ENCODE measurements at places on chromosomes 7 and 10. TPM values are rescaled to one million over a fixed set of nuclear protein-coding genes. Genes with fewer than 3 reads are reported as not detected.

The SMARCD3 gene
- total RNA-seq, result 0.62 TPM

The CUEDC2 gene
- total RNA-seq, result 13.1 TPM

The HTR5A gene
- not detected for total RNA-seq

DNA sequence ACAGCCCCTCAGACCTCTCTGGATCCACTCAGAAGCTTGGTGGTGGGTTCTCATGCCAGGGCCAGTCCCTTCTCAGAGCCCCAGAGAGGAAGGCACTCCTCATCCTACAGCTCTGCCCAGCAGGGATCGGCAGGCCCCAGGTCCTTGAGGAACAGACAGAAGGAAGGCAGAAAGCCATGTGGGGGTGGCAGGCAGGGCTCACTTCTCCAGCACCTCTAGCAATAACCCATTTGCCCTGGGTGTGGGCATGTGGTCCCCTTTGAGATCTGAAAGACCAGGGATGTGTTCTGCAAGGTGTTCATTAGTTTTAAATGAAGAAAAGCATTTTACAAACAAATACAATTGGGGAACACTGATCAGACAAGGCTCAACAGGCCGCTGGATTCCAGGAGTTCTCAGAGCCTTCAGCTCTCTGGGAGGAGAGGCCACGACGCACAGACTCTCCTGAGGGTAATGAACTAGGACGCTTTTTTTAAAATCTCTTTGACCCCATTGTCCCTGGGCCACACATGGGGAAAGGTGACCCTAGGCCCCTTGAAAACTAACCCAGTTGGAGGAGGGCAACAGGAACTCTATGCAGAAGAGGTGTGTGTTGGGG, 40.6 kb downstream of the LDB3 start:
- H3K27me3 ChIP-seq, result peaks cover 5% of the 10 kb centered on the region
- no peak for DNase-seq
- H3K36me3 ChIP-seq, result no peaks in the 10 kb centered on the region

DNA sequence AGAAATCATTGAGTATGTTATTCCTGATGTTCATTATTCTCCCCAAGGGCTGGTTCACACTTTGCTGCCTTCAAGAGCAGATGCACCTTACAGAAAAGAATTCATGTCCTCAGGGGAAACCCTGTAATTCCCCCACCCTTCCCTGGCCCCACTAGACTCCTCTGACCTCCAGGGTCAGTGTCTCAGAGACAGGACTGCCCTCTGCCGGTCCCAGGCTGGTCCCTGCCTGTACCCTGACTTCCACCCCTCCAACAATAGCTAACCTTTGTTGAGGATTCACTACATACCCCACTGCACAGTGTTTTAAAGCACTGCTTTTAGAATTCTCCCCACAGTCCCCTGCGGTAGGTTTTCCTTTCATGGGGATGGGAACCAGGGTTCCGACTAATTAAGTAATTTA, 4.4 kb upstream of the SEPHS1 start:
- no peaks in the 10 kb centered on the region for H3K36me3 ChIP-seq
- H3K27me3 ChIP-seq, result no peaks in the 10 kb centered on the region
- no peak overlapping the region for H3K4me3 ChIP-seq
- DNase-seq, result peak; percentile 26
- no peak overlapping the region for H3K27ac ChIP-seq
- peaks cover 30% of the 10 kb centered on the region for H3K4me1 ChIP-seq

DNA sequence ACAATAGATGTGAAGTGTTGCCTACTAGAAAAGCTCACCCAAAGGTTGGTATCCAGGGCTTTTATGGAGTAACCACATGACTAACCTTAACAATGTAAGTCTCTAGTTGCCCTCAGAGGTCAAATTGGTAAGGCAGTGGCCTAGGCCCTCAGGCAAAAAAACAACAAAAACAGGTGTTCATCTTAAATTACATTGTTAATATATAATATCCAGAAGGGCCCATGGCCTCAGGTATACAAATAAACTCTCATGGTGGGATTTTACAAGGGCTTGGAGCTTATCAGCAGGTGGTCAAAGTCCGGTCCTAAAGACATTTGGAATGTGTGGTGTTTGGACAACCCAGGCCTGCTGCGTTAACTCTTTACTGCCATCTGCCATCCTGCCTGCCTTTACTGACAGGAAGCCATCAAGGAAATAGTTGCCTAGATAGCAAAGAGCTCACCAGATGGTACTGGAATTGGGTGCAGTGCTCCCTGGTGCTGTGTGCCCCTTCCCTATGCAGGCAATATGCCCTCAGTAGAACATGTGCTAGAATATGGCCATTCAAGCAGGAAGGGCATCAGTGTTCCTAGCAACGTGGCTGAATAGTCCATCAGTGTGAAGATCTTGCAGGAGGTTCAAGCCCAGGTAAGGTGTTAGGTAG, 36.2 kb downstream of the TOMM7 start:
- H3K27me3 ChIP-seq, result no peaks in the 10 kb centered on the region
- no peaks in the 10 kb centered on the region for H3K36me3 ChIP-seq
- peak; percentile 98 for DNase-seq
- H3K27ac ChIP-seq, result peak overlapping the region; percentile 72

GRCh38 chr10:25978771-25979170, 44.7 kb downstream of the MYO3A start:
- no peak overlapping the region for H3K27ac ChIP-seq
- no peaks in the 10 kb centered on the region for H3K27me3 ChIP-seq
- DNase-seq, result no peak
- no peaks in the 10 kb centered on the region for H3K4me1 ChIP-seq
- H3K36me3 ChIP-seq, result no peaks in the 10 kb centered on the region
- H3K4me3 ChIP-seq, result no peak overlapping the region

- no peak overlapping the region for H3K27ac ChIP-seq
- no peaks in the 10 kb centered on the region for H3K36me3 ChIP-seq
Observed at GRCh38 chr7:68627247-68627864, 970.9 kb upstream of the AUTS2 start.

All from HepG2 (cell line).